Activated CD8-positive, alpha-beta T cell treated with anti-CD3 and anti-CD28 coated beads, Interleukin-2, amount 10 ng/mL, durations not matched to agents 7 days and 5 days (primary cell): ENCODE measurements at places on chromosomes 16 and 17.

DNA sequence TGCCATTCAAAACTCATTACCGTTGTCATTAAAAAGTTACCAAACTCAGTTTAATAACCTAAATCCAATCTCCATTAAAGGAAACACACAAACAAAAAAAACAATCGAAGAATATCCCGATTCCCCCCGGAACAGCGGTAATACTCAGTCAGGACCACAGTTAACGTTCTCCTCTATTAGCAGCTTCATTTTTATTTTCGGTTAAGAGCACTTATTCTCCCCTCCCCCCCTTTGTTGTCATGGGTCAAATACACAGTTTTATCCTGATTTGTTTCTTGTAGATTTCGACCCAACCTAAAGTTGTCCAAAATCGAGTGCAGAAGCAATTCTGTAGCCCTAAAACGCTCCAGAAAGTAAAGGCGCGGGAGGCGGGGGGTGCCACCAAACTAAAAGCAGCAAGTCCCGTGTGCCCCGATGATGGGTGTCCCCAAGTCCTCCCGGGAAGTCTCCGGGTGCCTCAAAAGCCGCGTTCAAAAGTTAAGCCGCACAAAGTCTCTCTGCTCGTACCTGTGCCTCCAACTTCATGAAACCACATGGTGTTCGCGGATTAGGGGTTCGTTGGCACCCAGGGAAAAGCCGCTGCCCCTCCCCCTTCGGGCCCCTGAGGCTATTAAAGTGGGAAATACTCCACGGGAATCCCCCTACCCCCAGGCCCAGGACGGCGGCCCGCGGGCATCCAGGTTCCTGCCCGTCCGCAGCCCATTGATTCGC is 996 bp downstream of the SUMO2 start:
- H3K27me3 ChIP-seq: no peaks in the 10 kb centered on the region
- H3K4me3 ChIP-seq: peak overlapping the region; percentile 90
- H3K4me1 ChIP-seq: peaks cover 44% of the 10 kb centered on the region
- peak; percentile 60 for DNase-seq

GRCh38 chr17:62644487-62645173 is 17.2 kb downstream of the MRC2 start:
- peaks cover 1% of the 10 kb centered on the region for H3K4me1 ChIP-seq
- H3K36me3 ChIP-seq: no peaks in the 10 kb centered on the region
- no peak overlapping the region for H3K4me3 ChIP-seq

DNA sequence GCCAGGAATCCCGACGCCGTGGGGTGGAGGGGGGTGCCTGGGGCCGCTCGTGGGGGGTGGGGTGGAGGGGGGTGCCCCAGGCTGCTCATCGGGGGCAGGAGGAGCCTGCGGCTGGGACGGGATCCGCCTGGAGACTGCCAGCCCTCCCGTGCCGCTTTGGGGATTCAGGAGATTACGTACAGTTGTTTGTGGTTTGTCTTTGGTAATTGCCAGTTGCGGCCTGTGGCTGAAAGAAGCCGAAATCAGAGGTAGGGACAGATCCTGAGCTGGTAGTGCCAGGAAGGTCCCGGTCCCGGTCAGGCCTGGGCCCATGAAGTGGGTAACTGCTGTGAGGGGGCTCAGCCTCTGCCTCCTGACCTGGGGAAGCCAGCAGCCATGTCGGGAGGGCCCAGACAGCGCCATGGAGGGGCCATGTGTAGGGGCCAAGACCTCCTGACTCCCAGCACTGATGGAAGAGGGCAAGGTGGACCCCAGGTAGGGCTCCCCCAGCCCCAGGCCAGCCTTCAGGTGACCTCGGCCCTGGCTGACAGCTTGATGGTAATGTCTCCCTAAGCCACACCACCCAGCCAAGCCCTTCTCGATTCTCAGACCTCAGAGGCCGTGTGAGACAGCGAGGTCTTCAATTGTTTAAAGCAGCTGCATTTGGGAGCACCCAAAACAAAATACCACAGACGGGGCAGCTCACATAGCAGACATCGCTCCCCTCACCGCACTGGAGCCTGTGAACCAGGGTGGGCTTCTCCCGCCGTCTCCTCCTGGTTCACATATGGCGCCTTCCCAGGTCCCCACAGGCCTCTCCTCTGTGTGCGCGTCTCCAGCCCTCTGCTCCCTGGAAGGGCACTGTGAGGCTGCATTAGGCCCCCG is 34.9 kb upstream of the SSTR5 start:
- H3K36me3 ChIP-seq: no peaks in the 10 kb centered on the region
- no peak overlapping the region for H3K4me3 ChIP-seq
- H3K4me1 ChIP-seq: no peaks in the 10 kb centered on the region
- no peaks in the 10 kb centered on the region for H3K27me3 ChIP-seq

DNA sequence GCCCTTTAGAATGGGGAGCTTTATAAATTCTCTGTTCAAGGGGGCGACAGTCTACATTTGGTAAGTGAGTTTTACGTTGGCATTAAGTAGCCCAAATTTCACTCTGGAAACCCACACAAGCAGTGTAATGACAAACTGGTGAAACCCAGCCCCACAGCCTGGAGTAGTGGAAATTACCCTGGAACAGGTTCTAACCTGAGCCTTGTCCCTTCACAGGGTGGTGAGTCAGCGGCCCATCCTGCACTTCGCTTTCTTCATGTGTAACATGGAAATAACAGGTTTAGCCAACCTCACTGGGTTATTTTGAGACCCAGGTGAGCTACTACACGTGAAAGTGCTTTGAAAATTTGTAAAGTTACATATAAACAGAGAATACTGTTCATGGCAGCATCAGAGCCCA is 3.5 kb upstream of the TLCD3A start:
- no peak for DNase-seq
- H3K27ac ChIP-seq: no peak overlapping the region
- H3K4me1 ChIP-seq: peaks cover 16% of the 10 kb centered on the region
- peaks cover 9% of the 10 kb centered on the region for H3K36me3 ChIP-seq

GRCh38 chr17:27840688-27841087 is 40.4 kb upstream of the NOS2 start:
- H3K4me1 ChIP-seq: peaks cover 10% of the 10 kb centered on the region
- no peak overlapping the region for H3K27ac ChIP-seq
- H3K36me3 ChIP-seq: no peaks in the 10 kb centered on the region
- no peaks in the 10 kb centered on the region for H3K27me3 ChIP-seq

DNA sequence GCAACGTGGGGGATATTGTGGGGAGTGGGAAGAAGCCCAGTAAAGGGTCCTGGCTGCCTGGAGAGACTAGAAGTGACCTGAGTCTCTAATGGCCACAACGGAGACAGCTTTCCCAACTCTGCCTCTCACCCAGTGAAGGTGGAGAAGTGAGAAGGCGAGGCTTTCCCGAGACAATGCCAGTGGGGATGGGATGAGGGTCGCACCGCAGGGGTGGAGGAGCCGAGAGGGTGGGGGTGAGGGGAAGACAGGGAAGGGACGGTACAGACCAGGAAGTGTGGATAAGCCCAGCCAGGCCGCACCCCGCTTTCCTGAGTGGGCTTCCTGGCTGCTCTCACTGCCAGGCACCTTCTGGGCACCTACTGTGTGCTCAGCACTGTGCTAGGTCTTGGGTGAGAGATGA is 7.5 kb upstream of the SPPL2C start:
- H3K4me1 ChIP-seq: no peaks in the 10 kb centered on the region
- no peak for DNase-seq
- H3K27me3 ChIP-seq: no peaks in the 10 kb centered on the region
- no peak overlapping the region for H3K4me3 ChIP-seq

- H3K4me3 ChIP-seq: no peak overlapping the region
- H3K36me3 ChIP-seq: no peaks in the 10 kb centered on the region
- H3K27me3 ChIP-seq: peaks cover 13% of the 10 kb centered on the region
- DNase-seq: peak; percentile 58
Observed at GRCh38 chr17:58121925-58122324, 26.3 kb upstream of the OR4D1 start.

DNA sequence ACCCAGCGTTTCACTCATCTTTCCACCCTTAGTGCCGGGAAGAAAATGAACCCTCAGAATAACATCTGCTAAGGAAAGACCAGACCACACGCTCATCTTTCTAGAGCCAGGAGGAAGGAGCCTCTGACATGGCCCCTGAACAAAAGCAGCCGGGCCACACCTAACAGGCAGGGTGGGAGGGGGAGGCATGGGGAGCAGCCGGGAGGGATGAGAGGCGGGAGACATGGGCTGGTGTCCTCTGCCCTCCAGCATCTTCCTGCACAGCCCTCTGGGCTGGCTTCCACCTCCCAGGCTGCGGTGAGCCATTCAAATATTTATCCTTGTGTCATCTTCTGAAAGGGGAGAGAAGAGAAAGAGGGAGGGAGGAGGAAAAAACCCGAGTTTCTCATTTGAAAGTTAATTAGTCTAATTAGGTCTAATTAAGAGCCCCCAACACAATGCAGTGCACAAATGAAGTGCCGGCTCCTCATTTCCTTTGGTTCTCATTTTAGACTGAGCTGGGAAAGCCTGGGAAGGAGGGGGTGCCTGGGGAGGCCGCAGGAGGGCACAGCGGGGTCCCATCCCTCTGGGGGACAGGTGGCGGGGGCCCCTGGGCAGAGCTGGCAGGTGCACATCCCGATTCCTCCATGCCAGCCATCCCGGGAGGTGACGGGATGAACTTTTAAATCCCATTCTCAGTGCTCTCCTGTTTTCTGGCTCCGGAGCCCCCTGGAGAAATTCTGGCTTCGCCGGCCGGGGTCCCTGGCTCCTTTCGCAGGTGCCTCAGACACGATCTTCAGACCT is 90.5 kb downstream of the ENGASE start:
- DNase-seq: no peak
- no peaks in the 10 kb centered on the region for H3K27me3 ChIP-seq
- H3K4me1 ChIP-seq: peaks cover 16% of the 10 kb centered on the region
- no peak overlapping the region for H3K4me3 ChIP-seq
- no peak overlapping the region for H3K27ac ChIP-seq
- H3K36me3 ChIP-seq: no peaks in the 10 kb centered on the region

DNA sequence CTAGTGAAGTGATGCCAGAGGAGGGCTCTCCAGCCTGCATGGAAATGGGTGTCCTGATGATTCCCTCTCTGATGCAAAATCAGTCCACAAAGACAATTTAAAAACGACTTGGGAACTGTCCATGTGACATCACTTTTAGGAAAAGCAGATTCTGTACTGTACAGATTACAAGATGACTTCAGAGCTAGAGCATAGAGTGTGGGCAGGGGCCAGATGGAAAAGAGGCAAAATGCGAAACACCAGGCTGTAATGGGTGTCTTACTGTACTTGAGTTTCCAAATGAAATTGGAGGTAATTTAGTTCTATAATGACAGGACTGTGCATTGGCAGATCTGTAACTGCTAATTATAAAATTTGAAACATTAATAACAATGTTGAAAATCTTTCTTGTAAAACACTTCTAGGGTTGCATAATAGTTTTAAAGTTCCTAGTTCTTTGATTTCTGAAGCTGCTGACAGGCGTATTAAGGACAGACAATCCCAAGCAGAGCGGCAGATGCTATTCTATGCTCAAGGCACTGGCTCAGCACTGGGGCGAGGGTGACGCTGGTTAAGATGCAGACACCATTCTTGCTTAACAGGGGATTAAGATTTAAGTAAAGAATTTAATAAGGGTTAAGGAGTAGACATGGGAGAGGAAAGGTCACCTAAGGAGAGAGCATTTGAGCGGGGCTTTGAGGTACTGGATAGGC is 29.6 kb downstream of the OGFOD1 start:
- peaks cover 7% of the 10 kb centered on the region for H3K4me1 ChIP-seq
- no peak overlapping the region for H3K4me3 ChIP-seq
- peaks cover 30% of the 10 kb centered on the region for H3K36me3 ChIP-seq
- no peak for DNase-seq
- no peaks in the 10 kb centered on the region for H3K27me3 ChIP-seq

GRCh38 chr16:86118467-86119307 is 219.7 kb downstream of the IRF8 start:
- no peak overlapping the region for H3K27ac ChIP-seq
- no peak overlapping the region for H3K4me3 ChIP-seq
- no peaks in the 10 kb centered on the region for H3K36me3 ChIP-seq
- peaks cover 2% of the 10 kb centered on the region for H3K4me1 ChIP-seq
- H3K27me3 ChIP-seq: peaks cover 10% of the 10 kb centered on the region
- no peak for DNase-seq

DNA sequence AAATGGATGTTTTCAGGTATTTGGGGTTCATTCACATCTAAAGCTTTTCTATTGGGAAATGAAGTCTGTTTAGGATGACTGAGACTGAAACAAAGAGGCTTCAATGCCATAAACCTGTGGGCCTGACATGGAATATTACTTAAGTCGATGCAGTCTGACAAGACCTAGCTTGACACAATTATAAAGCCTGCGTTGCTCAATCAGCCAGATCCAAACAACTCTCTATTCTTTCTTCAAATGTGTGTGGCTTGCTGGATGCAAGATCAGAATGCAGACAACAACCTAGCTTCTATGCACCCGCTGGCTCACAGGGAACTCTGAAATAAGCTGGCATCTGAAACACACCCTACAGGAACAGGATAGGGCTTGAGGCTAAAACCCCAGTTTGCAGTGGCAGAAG is 40.0 kb downstream of the RFFL start:
- H3K27me3 ChIP-seq: no peaks in the 10 kb centered on the region
- peaks cover 43% of the 10 kb centered on the region for H3K4me1 ChIP-seq
- peak overlapping the region; percentile 98 for H3K27ac ChIP-seq
- DNase-seq: no peak

DNA sequence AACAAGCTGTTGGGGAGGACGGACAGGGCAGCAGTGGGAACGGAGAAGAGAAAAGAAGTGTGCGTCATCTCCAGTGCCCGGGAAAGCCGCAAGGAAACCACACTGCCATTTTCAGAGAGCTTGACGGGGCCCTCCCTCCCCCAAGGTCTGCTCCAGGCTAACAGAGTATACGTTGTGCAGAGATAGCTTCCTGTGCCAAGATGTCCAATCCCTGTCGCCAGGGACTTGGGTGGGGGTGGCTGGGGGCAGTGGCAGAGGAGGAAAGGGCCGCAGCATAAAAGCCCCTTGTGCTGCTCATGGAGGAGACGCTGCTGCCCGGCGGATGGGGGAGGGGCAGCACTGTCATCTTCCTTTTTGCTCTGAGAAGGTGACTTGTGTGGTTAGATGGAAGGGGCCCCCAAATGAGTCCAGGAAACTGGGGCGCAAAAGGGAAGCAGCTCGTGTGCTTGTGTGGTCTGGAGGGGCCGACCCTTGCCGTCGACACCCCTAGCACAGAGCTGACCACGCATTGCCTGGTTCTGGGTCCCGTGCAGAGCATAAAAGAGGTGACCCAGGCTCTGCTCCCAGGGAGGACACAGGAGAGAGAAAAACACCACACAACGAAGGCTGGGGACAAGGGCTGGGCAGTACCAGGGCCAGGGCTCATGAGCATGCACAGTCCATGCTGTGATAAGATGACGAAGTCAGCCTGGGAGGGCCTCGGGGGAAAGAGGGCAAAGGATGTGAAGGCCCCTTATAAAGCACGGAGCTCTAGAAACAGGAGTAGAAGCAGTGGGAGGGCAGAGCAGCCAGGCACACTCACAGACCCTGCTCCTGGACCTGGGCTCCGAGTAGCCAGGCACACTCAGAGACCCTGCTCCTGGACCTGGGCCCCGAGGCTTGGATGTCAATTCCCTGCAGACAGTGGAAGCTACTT is 372.7 kb downstream of the SLC39A11 start:
- H3K4me1 ChIP-seq: peaks cover 62% of the 10 kb centered on the region
- peak overlapping the region; percentile 69 for H3K4me3 ChIP-seq
- no peaks in the 10 kb centered on the region for H3K27me3 ChIP-seq
- peak overlapping the region; percentile 96 for H3K27ac ChIP-seq

- H3K27ac ChIP-seq: peak overlapping the region; percentile 98
- peaks cover 50% of the 10 kb centered on the region for H3K4me1 ChIP-seq
- H3K36me3 ChIP-seq: peaks cover 16% of the 10 kb centered on the region
- peak overlapping the region; percentile 90 for H3K4me3 ChIP-seq
- peak; percentile 39 for DNase-seq
- H3K27me3 ChIP-seq: peaks cover 6% of the 10 kb centered on the region
Observed at GRCh38 chr17:48542114-48542656, 2.7 kb downstream of the HOXB2 start.
